Fibroblast of villous mesenchyme (primary cell): ENCODE measurements at places on chromosomes 11 and 22.

- DNase-seq: no peak
Measured at GRCh38 chr22:44573451-44573850, 75.4 kb upstream of the RTL6 start.

DNA sequence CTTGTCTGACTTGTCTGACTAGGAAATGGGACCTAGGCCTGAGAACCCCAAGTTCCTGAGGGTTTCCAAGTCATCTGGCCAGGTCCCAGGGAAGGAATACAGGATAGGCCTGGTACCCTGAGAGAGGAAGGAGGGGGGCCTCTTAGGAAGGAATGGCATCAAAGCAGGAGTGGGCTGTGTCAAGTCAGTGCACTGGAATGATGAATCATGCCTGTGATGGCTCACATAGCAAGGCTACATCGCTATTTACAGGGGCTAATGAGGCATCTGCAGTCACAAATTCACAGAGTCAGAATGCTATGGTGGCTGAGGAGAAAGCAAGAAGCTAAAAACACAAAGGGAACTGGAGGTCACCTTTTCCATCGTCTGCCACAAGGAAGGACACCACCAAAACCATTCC lies 247.3 kb downstream of the NXPE2 start:
- DNase-seq: no peak

GRCh38 chr11:26285608-26286007 lies 46.3 kb upstream of the ANO3 start:
- no peak for DNase-seq

DNA sequence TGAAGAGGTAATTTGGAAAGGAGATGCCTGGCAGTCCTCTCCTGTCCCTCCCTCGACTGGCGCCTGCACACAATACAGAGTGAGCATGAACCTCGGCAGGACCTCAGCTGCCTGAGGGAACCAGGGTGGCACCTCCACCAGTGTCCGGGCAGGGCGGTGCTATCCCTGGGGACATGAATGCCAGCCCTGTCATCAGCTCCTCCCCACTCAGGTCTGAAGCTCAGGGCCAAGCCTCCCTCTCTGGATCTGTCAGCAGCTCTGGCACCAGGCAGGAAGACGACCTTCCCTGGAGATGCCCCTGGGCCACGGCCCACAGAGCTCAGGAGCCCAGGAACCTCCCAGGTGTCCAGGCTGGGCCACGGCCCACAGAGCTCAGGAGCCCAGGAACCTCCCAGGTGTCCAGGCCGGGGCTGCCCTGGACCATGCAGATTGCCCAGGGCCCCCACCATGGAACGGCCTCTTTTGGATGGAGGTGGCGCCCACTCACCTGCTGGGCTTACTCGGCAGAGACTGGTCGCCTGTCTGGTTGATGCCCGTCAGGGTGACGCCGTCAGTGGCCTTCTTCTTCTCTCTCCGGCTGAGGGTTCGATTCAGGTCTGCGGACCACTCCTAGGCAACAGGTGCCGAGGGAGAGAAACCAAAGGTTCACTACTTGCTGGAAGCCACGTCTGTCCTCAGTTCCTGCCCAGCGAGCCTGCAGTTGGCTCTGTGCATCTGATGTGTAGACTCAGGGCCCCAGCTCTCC lies 21.7 kb upstream of the ARFGAP3 start:
- no peak for DNase-seq

- DNase-seq: peak; percentile 26
Measured at GRCh38 chr11:109071712-109072524, 350.1 kb upstream of the C11orf87 start.

DNA sequence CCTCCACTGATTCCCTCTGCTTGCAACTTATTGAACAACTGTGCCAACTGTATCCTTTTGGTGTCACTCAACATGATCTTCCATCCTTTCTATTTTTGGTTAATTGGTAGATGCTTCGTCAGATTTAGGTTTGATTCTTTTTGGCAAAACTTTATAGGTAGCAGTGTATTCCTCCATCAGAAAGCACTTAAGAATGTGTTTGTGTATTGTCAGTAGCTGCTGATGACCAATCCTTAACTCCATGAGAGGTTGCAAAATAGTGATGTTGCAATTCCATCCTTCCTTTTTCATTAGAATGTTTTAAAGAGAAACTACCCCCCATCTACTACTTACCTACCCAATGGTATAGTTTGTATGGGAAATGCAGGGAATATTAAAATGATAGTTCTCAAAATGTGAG lies 22.1 kb downstream of the FAM76B start:
- peak; percentile 80 for DNase-seq

- DNase-seq: peak; percentile 89
Measured at GRCh38 chr11:9577556-9577955, 4.1 kb downstream of the WEE1 start.

- no peak for DNase-seq
Measured at GRCh38 chr11:13141731-13142709, 132.9 kb downstream of the RASSF10 start.

- DNase-seq: no peak
Measured at GRCh38 chr11:12174128-12174476, 63.7 kb downstream of the MICAL2 start.

- peak; percentile 20 for DNase-seq
Measured at GRCh38 chr11:67117672-67118180, 1.3 kb upstream of the KDM2A start.

GRCh38 chr11:77842441-77843121 lies 21.6 kb downstream of the AAMDC start:
- no peak for DNase-seq

GRCh38 chr11:73381589-73381988 lies 5.4 kb downstream of the RELT start:
- DNase-seq: no peak

- no peak for DNase-seq
Measured at GRCh38 chr11:57979532-57980079, 44.1 kb upstream of the OR9Q1 start.

DNA sequence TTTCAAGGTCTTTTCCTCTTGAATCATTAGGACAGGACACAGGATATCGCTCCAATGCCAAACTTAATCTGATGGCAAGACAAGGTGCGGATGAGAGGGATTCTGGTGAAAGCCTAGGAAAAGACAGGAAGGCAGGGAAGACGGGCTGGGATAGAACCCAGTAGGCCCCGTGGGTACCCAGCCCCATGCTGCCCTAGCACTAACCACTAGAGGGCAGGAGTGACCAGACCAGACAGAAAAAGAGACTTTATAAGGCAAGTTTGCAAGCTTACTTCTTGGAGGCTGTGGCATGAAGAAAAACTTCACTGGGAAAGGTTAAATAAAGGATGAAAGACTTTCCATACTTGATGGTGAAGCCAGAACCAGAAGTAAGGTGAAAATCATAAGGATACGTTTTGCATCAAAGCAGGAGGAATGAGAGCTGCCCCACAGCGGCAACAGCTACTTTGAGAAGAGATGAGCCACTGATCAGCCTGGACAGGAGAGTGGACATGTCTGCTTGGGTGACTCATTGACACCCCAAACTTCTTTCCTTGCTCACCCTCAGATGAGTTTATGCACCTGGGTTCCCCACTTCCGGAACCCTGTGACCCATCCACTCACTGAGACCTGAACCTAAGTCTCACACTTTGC lies 39.8 kb downstream of the SYN3 start:
- peak; percentile 53 for DNase-seq

DNA sequence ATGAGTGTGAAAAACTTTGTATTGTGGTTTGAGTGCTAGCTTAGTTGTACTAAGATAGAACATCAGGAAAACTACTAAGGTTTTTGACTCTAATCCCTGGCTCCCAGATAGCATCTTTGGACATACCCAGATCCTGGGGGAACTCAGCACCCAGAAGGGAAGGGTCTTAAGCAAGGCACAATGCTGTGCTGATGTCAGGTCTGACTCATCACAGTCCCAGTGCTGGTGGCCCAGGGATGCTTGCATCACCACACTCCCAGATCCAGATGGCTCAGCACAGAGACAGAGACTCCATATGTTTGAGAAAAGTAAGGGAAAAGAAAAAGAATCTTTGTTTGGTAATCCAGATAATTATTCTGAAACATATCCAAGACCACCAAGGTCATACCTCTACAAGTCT lies 18.3 kb upstream of the OR56A3 start:
- no peak for DNase-seq

GRCh38 chr11:122019908-122020694 lies 95.9 kb downstream of the BLID start:
- no peak for DNase-seq

- DNase-seq: no peak
Measured at GRCh38 chr22:48099671-48100070, 1337.2 kb downstream of the TBC1D22A start.

DNA sequence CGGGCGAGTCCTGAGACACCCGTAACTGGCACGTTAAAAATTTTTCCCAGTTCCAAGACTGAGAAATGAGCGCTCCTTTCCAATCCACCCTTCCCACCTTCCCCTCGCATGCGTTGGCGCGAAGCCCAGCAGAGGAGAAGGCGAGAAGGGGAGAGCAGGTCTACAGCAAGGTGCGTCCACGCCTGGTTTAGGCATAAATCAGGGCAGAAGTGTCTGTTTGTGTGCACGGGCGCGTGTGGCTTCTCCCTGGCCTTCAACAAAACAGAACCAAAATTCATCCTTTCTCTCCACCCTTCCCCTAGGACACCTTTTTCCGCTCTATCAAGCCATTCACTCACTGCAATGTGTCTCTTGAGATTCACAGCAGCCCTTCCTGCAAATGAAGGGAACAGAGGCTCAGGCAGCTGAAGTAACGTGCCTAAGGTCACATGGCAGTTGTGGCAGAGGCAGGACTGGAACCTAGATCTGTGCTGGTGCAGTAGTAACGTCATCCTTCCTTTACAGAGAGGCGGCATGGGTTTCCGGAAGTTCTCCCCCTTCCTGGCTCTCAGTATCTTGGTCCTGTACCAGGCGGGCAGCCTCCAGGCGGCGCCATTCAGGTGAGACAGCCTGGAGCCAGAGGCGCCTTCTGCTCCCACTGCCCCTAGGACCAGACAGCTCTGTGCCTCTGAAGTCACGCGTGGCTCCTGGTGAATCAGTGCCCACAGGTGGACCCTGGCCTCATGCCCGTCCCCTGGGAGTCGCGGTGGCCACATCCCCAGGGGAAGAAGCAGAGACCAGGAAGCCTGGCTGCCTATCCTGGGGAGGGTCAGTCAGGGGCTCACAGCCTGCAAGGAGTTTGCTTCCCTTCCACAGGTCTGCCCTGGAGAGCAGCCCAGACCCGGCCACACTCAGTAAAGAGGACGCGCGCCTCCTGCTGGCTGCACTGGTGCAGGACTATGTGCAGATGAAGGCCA lies 1.1 kb downstream of the CALCB start:
- peak; percentile 58 for DNase-seq

- peak; percentile 87 for DNase-seq
Measured at GRCh38 chr11:10327254-10327653, 22.4 kb downstream of the ADM start.

DNA sequence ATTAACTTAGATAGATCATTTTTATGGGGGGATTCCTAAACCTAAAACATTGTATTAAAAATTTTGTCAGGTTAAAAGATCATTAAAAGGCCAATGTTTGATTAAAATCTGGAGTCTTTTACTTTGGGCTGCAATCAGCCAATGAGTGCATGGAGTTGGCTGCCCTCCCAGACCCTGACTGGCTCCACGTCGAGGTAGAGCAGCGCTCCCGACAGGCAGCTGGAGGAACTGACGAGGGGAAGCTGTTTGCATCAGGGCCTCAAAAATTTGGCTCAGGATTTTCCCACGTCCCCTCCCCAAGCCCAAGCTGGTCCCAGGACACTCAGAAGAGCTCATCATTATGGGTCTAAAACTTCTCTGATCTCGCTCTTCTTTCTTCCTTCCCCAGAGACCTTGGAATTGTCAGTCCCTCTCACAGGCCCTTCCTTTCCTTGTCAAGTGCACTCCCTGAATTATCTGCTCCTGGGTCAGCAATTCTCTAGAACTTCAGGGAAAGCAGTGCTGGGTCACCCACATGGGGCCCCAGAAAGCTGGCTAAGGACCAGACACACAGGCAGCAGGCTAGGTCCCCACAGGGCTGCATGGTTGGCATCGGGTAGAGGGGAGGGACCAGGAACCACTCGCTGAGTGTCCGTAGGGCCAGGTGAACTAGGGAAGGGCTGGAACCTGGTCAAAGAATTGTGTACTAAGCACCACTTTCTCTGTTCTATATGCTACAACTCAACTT lies 119.6 kb upstream of the IGLL5 start:
- DNase-seq: no peak

- peak; percentile 50 for DNase-seq
Measured at GRCh38 chr11:134226806-134227325, 2.4 kb downstream of the VPS26B start.

- peak; percentile 70 for DNase-seq
Measured at GRCh38 chr22:20013382-20013871, 3.2 kb downstream of the ARVCF start.

GRCh38 chr11:59218319-59218718 lies 5.6 kb upstream of the MPEG1 start:
- DNase-seq: no peak

DNA sequence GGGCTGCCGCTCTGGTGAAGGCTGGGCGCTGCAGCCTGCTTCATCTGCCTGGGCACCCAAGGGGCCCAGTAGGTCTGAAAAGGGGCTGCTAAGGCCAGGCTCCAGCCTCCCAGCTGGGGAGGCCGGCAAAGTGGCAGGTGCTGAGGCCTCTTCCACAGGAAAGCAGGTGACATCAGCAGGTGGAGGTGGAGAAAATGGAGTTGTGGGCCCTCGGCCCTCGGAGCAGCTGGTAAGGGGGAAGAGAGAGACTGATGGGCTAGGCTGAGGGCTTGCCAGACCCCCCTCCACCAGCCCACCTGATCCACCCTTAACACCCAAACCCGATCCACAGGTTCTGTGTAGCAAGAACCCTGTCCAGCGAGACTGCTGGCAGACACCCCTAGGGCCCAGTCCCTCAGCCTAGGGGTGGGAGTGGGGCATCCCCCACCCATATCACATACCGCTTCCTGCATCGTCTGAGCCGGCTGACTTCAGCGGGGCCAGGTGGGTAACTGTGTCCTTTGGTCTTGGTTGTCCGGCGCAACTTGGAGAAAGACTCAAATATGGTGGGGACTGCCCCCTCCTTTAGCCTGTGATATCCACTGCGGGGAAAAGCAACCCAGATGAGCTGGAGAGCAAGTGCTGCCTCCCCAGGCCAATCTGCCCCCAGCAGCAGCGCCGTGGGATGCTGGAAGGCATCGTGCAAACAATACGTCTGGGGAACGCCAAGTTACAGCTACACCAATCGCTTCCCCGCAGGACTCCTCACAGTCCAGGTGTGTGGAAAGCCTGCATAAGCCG lies 1.5 kb downstream of the THAP7 start:
- DNase-seq: no peak

GRCh38 chr11:107859459-107860239 lies 1.1 kb upstream of the SLC35F2 start:
- peak; percentile 8 for DNase-seq

DNA sequence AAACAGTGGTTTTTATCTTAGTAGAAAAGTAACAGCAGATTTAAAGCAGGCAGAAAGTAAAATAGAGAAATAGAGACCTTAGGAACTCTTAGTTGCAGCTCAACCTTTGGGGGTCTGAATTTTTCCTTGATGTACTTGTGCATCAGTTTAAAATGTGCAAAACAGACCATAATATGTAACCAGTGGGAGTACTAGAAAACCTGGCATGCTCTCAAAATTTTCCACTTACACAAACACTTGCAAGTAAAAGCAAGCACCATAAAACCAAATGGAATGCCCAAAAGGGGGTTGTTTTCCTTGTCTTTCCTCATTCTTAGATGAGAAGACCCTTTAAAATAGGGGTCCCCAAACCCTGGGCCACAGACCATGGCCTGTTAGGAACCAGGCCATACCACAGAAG lies 12.9 kb upstream of the MRGPRE start:
- no peak for DNase-seq

- DNase-seq: no peak
Measured at GRCh38 chr11:2205981-2206690, 34.5 kb upstream of the TH start.

GRCh38 chr11:105911454-105911853 lies 110.6 kb downstream of the MSANTD4 start:
- peak; percentile 37 for DNase-seq

- no peak for DNase-seq
Measured at GRCh38 chr22:46052331-46052771, 75.4 kb upstream of the WNT7B start.
